C1 segment of cervical spinal cord (tissue), 14 donors: ENCODE measurements at places on chromosomes 13 and 19.

GRCh38 chr19:33640773-33641172 lies 19.0 kb downstream of the CHST8 start:
- no peak for DNase-seq

- no peak for DNase-seq
Observed at GRCh38 chr13:35379663-35380062, 96.8 kb downstream of the MAB21L1 start.

- DNase-seq: peak; percentile 53
Observed at GRCh38 chr19:55206664-55207500, 2.4 kb downstream of the PTPRH start.

GRCh38 chr13:32187651-32188050 lies 127.5 kb downstream of the ZAR1L start:
- DNase-seq: no peak

GRCh38 chr13:80262051-80262695 lies 78.8 kb downstream of the SPRY2 start:
- DNase-seq: no peak
